Stomach (tissue), 19 donors: ENCODE measurements at places on chromosomes 7 and 10.
A peak's percentile ranks its signal among the peaks of the same experiment; 100 is the strongest.

- peak; percentile 57 for DNase-seq
Observed at GRCh38 chr7:51376420-51377092, 59.9 kb upstream of the COBL start.

DNA sequence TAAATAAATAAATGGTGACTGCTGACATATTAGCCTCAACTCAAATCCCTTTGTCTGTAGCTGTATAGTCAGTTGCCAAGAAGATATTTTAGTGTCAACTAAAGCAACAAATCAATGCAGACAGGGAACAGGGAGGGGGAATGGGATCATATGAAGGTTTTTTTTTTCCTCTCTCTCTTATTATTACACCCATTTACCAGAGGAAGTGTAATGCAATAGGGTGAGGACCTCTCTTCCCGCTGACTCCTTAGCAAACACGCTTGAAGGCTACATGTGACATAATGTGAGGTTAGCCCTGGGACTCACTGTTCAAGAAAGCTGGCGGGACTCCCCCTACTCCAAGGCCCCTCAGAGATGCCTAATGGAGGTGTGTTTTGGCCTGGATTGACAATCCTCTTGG is 88.2 kb downstream of the CHRM2 start:
- no peak for DNase-seq

DNA sequence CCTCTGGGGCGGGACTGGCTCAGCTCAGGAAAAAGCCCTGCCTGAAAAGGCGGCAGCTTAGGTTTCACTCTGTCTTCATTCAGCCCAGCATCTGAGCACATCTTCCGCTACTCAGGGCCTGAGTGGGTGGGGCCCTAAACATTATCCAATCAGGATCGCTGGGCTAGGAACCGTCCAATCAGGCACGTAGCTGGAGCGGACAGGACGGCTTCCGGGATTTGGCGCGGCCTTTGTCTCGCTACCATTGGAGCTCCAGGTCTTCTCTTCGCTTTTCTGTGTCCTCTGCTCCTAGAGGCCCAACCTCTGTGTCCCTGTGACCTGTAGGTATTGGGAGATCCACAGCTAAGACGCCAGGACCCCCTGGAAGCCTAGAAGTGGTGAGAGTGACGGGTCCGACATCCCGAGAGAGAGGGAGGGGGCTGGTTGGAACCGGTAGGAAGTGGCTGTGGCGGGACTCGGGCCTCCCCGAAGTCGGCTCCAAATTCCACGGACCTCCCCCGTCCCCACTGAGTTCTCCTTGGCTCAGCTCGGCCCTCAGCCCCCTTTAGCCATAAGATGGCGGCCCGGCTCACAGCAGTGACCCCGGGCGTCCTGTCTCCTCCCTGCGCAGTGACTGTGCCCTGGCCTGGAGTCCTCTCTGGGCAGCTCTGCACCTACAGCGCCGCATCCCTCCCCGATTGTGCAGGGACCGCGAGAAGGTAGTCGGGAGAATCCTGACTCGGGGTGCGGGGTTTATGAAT is 99.1 kb downstream of the ZNF680 start:
- peak; percentile 83 for DNase-seq

- DNase-seq = no peak
Observed at GRCh38 chr7:146636581-146636980, 520.0 kb downstream of the CNTNAP2 start.

- no peak for DNase-seq
Observed at GRCh38 chr7:139959285-139959628, 103.5 kb downstream of the PARP12 start.

- DNase-seq = no peak
Observed at GRCh38 chr7:52504561-52504960, 530.9 kb upstream of the POM121L12 start.

GRCh38 chr7:68707958-68708357 is 890.3 kb upstream of the AUTS2 start:
- no peak for DNase-seq

GRCh38 chr10:106863549-106863948 is 301.0 kb downstream of the SORCS1 start:
- DNase-seq = no peak

DNA sequence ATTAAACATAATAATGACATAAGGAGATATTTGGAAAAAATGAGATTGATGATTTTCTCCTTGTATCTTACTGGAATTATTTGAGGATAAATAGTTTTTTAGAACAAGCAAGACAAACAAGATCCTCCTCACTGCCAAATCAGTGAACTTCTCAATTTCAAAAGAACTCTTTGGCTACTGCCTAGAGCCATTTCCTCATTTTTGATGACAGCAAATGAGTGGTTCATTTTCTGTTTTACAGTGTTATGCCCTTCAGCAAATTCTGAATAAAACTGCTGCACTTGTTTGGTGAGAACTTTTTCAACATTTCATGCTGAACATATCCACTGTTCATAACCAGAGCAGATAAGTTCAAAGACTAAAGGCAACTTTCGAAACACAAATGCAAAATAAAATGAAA is 42.5 kb upstream of the AHR start:
- DNase-seq = no peak

DNA sequence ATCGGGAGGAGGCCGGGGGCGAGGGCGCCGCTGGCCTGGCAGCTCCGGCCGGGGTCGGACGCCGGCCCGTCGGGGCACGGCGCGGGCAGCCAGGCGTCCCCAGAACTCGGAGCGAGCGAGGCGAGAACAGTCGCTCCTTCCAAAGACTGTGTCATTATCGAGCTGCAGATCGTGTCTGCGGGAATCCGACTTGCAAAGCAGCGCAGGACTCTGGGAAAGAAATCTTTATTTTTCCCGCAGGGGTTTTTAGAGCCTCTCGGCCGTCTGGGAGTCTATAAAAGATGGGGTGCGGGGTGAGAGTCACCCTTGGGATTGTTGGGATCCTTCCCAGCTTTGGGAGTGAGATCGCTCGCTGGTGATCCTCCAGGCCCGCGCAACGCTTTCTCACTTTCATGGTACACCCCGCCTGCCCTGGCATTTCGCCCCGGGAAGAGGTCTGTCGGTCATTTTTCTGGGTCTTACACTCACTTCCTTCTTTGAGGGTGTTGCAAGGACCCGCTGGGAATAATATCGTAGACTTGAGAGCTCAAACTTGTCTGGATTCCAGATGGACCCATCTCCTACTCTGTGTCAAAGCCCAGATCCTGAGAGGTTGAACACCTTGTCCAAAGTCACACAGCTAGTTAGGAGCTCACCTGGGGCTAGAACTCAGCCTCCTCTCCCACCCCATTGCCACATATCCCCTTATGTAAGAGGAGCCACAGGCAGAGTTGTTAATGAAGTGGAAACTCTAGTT is 1.0 kb downstream of the UBTD1 start:
- peak; percentile 58 for DNase-seq

DNA sequence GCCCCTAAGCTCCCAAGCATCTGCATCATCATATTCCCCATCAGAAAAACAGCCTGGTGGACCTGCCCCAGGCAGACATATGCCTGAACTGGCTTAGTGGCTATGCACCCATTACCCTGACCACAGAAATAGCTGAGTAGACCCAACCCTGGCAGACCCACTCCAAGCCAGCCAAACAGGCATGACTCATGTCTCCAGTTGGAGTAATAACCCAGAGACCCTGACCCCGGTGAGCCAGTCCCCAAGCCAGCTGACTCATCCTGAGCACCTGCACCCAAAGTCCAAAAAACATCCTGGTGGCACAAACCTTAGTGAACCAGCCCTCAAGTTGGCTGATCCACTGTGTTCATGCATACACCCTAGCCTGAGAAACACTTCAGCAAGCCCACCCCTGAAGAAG is 555.9 kb downstream of the GRID1 start:
- no peak for DNase-seq

- no peak for DNase-seq
Observed at GRCh38 chr7:129341212-129341611, 93.0 kb upstream of the STRIP2 start.

DNA sequence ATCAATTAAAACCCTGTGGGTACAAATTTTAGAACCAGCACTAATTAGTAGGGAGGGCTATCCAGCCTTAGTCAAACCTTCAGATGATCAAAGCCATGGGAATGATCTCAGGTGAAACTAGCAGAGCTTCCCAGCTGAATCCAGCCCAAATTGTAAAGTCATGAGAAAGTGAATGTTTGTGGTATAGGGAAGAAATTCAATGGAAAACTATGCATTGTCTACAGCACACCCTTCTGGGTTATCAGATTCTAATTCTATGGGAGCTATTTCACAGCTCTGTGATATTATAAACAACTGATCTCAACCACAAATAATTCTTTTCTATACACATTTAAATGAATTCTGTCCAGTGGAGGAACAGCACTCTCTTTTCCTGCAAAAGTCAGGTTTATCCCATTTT is 24.6 kb upstream of the BMPER start:
- no peak for DNase-seq

DNA sequence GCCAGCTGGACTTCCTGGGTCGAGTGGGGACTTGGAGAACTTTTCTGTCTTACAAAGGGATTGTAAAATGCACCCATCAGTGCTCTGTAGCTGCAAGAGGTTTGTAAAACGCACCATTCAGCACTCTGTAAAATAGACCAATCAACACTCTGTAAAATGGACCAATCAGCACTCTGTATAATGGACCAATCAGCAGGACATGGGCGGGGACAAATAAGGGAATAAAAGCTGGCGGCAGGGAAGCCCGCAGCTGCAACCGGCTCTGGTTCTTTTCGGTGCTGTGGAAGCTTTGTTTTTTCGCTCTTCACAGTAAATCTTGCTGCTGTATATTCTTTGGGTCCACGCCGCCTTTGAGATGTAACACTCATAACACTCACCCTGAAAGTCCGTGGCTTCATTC is 151.9 kb downstream of the GALNT17 start:
- DNase-seq = no peak

DNA sequence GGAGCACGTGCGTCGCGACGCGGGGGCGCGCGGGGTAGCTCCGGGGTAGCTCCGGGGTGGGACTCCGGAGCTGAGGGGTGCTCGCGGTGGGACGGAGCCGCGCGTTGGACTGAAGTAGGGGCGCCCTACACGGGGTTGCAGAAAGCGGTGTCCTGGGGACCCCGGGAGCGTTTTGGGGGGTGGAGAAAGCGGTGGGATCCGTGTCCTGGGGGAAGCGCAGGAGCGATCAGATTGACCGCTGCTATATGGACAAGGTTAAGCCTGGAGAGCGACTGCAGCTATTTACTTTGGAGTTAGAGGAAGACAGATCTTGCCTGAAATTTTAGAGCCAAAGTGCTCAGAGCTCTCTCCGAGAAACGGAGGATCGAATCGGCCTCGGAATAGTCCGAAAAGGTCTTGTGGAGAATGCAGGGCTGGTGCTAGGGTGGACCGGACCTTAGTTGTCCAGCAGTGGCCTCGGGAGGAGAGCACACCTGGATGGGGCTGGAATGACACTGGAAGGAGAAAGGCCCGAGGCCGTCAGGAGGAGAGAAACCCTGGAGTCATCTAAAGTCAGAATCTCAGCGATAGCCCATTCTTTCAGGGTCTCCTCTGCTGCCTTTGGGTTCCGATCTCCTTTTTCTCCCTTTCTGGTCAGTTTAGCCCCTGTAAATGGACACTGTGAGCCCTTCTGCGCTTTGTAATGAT is 564 bp downstream of the PDSS1 start:
- no peak for DNase-seq

- DNase-seq = no peak
Observed at GRCh38 chr7:50795831-50796230, 13.1 kb upstream of the GRB10 start.

DNA sequence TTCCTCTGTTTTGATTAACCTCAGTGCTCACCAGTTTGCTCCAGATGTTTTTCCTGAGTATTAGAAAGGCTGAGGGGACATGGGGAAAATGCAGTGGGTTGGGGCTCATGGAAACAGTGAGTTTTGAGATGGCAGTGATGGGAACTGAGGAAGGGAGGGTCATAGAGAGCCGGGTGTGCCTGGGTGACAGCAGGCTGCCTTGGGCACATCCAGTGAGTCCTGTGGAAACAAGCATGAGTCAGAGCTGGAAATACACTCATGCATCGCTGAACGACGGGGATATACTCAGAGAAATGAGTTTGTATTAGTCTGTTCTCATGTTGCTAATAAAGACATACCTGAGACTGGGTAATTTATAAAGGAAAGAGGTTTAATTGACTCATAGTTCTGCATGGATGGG is 202.2 kb downstream of the TMEM178B start:
- DNase-seq = no peak

GRCh38 chr10:98267069-98267893 is 713 bp downstream of the LOXL4 start:
- DNase-seq = peak; percentile 24

DNA sequence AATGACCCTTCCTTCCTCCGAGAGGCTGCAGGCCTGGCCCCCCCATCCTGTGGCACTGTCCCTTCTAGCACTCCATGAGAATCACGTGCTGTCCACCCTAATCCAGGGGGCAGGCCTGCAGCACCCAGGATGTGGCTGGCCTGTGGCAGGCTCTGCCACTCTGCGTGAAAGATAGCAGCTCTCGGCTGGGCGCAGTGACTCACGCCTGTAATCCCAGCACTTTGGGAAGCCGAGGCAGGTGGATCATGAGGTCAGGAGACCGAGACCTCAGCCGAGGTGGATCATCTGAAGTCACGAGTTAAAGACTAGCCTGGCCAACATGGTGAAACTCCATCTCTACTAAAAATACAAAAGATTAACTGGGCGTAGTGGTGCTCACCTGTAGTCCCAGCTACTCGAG is 18.9 kb upstream of the LFNG start:
- DNase-seq = no peak

DNA sequence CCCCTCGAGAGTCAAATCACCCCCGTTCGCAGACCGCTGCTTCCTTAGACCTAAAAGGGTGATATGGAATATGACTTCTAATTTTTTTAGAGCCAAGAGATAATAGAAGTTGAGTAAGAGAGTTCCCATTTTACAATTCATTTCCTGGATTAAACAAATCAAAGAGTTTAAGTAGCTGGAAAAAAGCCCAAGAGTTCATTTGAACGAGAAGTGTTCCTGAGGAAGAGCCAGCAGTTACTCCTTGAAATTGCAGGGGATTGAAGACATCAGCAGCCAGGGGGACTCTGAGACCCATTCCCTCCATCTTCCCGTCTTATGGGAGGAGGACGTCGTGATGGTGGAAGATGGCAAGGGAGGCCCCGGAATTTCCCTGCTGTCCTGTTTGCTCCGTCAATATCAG is 277.0 kb downstream of the WDR11 start:
- no peak for DNase-seq

DNA sequence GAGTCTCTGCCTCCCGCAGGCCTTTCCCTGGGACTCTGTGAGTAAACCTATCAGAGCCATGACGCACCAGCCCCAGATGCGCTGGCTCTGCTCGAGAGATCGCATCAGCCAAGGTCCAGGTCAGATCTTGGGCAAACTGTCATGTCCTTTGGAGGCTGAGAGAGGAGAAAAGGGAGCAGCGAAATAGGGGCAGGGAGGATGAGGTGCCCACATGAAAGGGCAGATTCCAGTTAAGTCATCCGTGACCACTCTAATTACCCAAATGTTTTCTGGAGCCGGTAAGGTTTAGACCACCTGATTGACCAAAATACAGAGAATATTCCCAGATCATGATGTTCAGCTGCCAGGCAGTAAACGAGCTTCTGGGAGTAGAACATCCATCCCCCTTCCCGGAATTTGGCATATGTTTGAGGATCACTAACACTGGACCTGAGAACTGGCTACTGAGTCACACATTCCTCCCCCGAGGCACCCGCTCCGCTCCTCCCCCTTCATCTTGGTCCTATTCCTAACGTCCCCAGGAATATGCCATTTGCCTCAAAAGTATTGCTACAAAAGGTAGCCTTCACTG is 88.0 kb downstream of the FGFR2 start:
- no peak for DNase-seq

- DNase-seq = no peak
Observed at GRCh38 chr10:119807960-119808697, 64.5 kb downstream of the MCMBP start.

GRCh38 chr10:16777473-16778370 is 39.5 kb downstream of the RSU1 start:
- DNase-seq = peak; percentile 82

- DNase-seq = no peak
Observed at GRCh38 chr7:121510302-121510701, 114.2 kb upstream of the FAM3C start.

- DNase-seq = no peak
Observed at GRCh38 chr7:14604606-14605005, 297.9 kb downstream of the DGKB start.
